Esophagus squamous epithelium (tissue), 5 donors: ENCODE measurements at places on chromosomes 12 and 14.

GRCh38 chr12:74689929-74690328, 152.3 kb downstream of the ATXN7L3B start:
- no peak for DNase-seq

DNA sequence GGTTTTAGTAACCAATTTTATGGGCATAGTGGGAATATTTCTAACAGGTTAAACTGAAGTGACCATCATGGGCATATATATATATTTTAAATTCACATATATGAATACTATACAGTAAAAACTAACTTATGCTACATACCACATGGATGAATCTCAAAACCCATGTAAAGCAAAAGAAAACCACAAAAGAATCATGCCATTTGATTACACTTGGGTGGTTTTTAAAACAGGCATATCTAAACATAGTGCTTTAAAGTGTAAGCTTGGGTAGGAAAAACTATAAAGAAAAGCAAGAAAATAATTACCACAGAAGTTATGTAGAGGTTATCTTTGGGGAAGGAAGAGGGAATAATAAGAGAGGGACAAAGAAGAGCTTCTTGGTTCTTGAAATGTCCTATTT, 326.1 kb downstream of the NAV3 start:
- DNase-seq, result no peak

DNA sequence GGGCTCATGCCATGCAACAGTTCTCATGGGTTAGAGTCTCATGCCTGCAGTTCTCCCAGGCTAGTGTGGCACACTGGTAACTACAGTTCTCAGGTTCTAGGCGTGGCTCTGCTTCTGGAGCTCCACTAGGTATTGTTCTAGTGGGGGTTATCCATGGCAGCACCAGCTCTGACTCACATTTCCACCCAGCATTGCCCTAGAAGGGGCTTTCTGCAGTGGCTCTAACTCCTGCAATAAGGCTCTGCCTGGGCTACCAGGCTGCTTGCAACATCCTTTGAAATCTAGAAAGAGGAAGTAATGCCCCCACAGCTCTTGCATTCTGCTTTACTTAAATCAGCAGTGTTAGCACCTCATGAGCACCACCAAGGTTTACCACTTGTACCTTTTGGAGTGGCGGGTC, 220.3 kb upstream of the ARID2 start:
- no peak for DNase-seq

- DNase-seq, result no peak
Measured at GRCh38 chr14:100687386-100687785, 39.3 kb upstream of the DLK1 start.

DNA sequence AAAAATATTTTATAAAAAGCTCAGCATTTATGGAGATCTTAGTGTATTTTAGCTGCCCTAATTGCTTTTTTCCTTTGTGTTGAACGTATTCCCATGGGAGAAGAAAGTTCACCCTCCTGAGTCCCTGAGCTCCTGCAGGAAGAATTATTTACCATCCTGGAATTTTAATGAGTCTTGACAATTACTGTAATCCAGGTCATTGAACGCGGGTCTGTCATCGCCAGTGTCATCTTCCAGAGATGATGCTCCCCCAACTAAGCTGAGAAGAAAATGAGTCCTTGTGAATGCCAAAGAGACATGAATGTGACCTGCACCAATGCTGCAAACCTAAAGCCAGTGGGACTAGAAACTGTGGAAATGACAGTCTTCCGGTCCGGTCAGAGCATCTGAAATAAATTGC, 129.5 kb downstream of the FBXL14 start:
- DNase-seq, result no peak

- DNase-seq, result no peak
Measured at GRCh38 chr12:129966146-129966995, 62.5 kb upstream of the TMEM132D start.

DNA sequence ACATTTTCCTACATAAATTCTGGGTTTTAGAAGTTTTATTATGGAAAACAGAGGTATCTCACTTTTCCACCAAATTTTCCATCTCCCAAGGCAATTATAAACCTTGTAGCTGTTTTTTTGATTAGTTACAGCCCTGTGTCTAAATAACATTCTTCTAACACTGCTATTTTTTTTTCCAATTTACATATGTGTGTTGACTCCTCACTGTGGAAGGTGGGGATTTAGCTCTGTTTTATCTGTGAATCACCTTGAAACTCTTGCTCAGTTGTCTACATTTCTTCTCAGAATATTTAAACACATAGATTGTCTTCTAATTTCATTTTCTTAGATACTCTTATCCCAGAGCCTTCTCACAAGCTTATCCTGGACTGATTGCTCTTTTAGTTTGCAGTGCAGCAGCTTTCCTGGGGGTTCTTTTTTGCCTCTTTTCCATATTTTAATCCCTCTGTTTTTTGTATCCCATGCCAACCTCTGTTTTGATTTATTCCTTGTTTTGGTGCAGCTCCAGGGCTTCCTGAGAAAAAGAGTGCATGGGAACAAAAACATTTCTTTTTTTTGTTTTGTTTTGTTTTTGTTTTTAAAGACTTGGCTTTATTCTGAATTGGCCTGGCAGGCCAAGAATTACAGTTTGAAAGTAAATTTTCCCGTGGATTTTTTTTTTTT, 36.7 kb downstream of the TBC1D15 start:
- DNase-seq, result no peak

DNA sequence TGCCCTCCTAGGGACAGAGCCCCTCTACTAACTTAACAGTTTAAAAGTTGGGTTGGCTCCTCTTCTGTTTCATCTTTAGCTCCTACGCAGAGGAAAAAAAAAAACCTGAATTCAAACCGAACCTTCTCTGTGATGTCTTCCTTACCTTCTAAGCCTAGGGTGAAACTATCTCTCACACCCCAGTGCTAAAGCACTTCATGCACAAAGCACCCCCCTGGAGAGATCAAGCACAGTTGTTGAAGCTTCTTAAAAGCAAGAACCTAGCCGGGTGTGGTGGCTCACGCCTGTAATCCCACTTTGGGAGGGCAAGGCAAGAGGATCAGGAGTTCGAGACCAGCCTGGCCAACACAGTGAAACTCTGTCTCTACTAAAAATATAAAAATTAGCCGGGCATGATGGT, 37.6 kb downstream of the CORO1C start:
- DNase-seq, result no peak

GRCh38 chr14:76742966-76743365, 18.3 kb upstream of the VASH1 start:
- no peak for DNase-seq

DNA sequence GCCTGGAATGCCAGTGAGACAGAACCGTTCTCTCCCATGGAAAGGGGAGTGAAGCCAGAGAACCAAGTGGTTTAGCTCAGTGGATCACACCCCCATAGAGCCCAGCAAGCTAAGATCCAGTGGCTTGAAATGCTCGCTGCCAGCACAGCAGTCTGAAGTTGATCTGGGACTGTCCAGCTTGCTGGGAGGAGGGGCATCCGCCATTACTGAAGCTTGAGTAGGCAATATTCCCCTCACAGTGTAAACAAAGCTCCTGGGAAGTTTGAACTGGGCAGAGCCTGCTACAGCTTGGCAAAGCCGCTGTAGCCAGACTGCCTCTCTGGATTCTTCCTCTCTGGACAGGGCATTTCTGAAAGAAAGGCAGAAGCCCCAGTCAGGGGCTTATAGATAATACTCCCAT, 374.3 kb upstream of the DCN start:
- DNase-seq, result no peak

GRCh38 chr12:77354766-77355362, 289.5 kb upstream of the E2F7 start:
- no peak for DNase-seq

- DNase-seq, result no peak
Measured at GRCh38 chr14:24960816-24961215, 89.1 kb downstream of the STXBP6 start.

DNA sequence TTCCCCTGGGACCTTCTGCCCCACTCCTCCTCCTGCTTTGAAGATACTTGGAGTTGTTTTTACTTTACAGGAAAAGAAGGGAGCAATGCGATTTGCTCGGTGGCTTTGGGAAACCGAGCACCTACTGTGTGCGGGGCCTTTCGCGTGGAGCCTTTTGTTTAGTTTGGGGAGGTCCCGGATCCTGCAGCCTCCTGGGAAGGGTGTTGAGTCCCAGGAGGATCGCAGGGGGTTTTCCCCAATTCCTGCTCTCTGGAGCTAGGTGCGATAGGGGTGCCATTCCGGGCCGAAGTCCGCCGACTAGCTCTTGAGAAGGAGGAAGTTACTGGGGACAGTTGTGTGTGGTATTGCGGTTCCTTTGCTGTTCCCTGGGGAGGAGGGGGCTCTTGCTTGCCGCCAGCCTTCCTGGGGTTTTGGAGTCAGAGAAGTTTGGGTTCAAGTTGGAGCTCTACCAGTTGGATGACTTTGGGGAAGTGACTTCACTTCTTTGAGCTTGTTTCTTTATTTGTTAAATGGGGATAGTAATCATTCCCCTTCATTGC, 1.1 kb downstream of the BRI3BP start:
- no peak for DNase-seq
